ENCODE measurements at places on chromosomes 5 and 9. TPM values are rescaled to one million over a fixed set of nuclear protein-coding genes. Genes with fewer than 3 reads are reported as not detected.

DNA sequence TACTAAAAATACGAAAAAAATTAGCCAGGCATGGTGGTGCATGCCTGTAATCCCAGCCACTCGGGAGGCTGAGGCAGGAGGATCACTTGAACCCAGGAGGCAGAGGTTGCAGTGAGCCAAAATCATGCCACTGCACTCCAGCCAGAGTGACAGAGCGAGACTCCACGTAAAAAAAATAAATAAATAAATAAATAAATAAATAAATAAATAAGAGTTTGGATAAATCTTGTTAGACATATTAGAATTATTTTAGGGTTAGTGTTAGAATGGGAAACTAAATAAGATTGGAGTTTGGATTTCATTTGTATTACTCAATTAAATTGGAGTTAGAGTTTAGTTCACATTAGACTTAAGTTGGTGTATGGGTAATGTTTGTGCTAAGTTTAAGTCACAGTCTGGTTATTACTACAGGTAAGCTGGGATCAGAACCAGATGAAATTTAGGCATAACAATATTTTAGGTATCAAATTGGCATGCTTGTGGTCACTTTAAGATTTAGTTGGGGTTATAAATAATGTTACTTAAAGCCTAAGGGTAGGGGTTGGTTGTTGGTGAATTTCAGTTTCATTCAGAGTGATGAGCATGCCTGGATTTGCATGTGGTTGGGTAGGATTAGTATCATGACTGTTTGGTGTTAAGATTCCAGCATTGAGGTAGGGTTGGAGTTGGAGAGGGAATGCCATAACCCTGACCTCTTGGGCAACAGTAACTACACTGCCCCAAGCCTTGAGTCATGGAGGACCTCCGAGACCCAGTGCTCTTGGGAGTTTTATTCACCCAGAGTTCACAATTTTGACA lies 3.3 kb downstream of the OR5C1 start:
- DNase-seq = no peak

- no peak for DNase-seq
Measured at GRCh38 chr5:91302305-91302704, 80.8 kb downstream of the ARRDC3 start.

DNA sequence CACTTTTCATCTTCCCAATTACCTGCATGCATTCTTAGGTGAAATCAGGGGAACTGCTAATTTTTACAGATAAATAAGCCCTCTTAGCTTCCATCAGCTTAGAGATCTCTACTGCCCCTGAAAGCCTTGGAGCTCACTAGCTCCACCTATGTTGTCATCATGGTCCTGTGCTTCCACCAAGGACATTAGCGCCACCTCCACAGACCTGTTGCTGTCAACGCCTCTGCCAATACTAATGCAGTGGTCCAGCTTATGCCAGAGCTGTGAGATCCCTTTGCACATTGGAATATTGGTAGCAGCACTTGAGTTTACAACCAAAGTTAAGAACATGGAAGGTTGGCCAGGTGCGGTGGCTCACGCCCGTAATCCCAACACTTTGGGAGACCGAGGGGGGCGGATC lies 7.7 kb upstream of the SHISAL2B start:
- DNase-seq = peak; percentile 44

GRCh38 chr9:7246917-7247522 lies 489.2 kb downstream of the KDM4C start:
- no peak for DNase-seq

Gene TJP2
- total RNA-seq = 155 TPM

Gene TMEM38B
- 17.9 TPM for total RNA-seq

Gene LECT2
- not detected for total RNA-seq
